IMR-90 (cell line): ENCODE measurements at places on chromosomes 5 and 9. TPM values are rescaled to one million over a fixed set of nuclear protein-coding genes. Genes with fewer than 3 reads are reported as not detected.

The PCDHA8 gene
- total RNA-seq: under 0.01 TPM in 1 of 2 replicates, not detected in the other

The CDC26 gene
- 16.5 and 49.2 TPM in 2 replicates for total RNA-seq

The AIF1L gene
- total RNA-seq: 0.18 and 0.28 TPM in 2 replicates

The FRMD3 gene
- total RNA-seq: under 0.01 and 0.18 TPM in 2 replicates

The WDR38 gene
- total RNA-seq: not detected in 2 replicates

The FOXD4 gene
- 0.18 TPM in 1 of 2 replicates, not detected in the other for total RNA-seq

The TAF11L10 gene
- not detected in 2 replicates for total RNA-seq

The PCDHB7 gene
- 0.18 and 0.28 TPM in 2 replicates for total RNA-seq

The ANKRD18A gene
- not detected in 2 replicates for total RNA-seq

The HRH2 gene
- not detected in 2 replicates for total RNA-seq

The TNFSF8 gene
- total RNA-seq: not detected in 2 replicates

The EGFL7 gene
- 1.4 and 2.2 TPM in 2 replicates for total RNA-seq

The OTULINL gene
- total RNA-seq: 0.18 and 0.28 TPM in 2 replicates

The PCDHGC4 gene
- 1.1 and 1.6 TPM in 2 replicates for total RNA-seq

The TUBB4B gene
- total RNA-seq: 236 and 237 TPM in 2 replicates

The ADAM19 gene
- 35.5 and 38.3 TPM in 2 replicates for total RNA-seq

The MLLT3 gene
- total RNA-seq: 21.1 and 24.4 TPM in 2 replicates

The TIMD4 gene
- not detected in 2 replicates for total RNA-seq

The ZNF782 gene
- 3.1 and 4.3 TPM in 2 replicates for total RNA-seq

The HAUS6 gene
- 13.3 and 21.4 TPM in 2 replicates for total RNA-seq

The MACROH2A1 gene
- total RNA-seq: 126 and 141 TPM in 2 replicates

The DMRT3 gene
- total RNA-seq: not detected in 2 replicates

The WWC1 gene
- 9.1 and 10.3 TPM in 2 replicates for total RNA-seq

The AJM1 gene
- 0.18 and 0.28 TPM in 2 replicates for total RNA-seq

The STOM gene
- 84.8 and 103 TPM in 2 replicates for total RNA-seq

The EXD3 gene
- 1.1 and 1.7 TPM in 2 replicates for total RNA-seq

The CTXN3 gene
- not detected in 2 replicates for total RNA-seq

The ADCY2 gene
- not detected in 2 replicates for total RNA-seq

The ENG gene
- 3.6 and 4.2 TPM in 2 replicates for total RNA-seq

The GRIN3A gene
- not detected in 2 replicates for total RNA-seq

The ZNF454 gene
- under 0.01 and 0.18 TPM in 2 replicates for total RNA-seq

The PCDHB15 gene
- 0.18 and 0.28 TPM in 2 replicates for total RNA-seq

The GTF2H2 gene
- total RNA-seq: 18.1 and 22.2 TPM in 2 replicates

The PITX1 gene
- total RNA-seq: 10.3 and 10.4 TPM in 2 replicates
